Stimulated activated naive CD4-positive, alpha-beta T cell treated with Interleukin-2 at 50 U/mL for 16 hours (primary cell): ENCODE measurements at places on chromosomes 16 and 17.

GRCh38 chr16:19517424-19518089 is 4.3 kb downstream of the GDE1 start:
- DNase-seq: peak; percentile 10

DNA sequence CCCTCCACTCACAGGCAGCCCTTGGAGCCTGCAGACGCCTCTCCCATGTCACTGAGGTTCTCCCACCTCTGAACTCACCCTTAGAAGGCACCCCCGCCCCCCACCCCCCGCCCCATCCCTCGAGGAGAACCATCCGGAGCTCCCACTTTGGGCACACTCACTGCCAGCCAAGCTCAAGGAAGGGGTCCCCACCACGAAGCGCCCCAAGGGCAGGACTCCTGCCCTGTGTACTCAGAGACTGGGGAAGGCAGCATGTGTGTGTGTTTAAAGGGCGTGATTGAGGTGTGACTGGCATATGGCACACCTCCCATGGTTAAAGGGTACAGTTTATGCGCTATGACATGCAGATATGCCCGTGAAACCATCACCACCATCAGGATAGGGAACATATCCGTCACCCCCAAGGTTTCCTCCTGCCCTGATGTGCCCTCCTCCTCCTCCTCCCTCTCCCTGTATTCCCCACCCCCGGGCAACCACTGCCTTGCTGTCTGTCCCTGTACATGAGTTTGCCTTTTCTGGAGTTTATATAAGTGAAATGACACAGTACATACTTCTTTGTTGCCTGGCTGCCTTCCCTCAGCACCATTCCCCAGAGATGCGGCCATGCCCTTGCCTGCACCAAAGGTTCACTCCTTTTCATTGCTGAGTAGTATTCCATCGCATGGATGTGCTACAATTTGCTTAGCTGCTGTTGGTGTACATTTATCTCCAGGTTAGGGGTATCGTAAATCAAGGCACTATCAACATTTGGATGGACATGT is 14.0 kb upstream of the RBFOX3 start:
- DNase-seq: no peak

- DNase-seq: no peak
These were observed 7.6 kb downstream of the HDAC5 start for GRCh38 chr17:44115585-44116415.

- DNase-seq: no peak
These were observed 26.1 kb downstream of the ZFPM1 start for GRCh38 chr16:88478889-88479792.

GRCh38 chr17:44774271-44775135 is 15.7 kb downstream of the ADAM11 start:
- peak; percentile 83 for DNase-seq

GRCh38 chr17:43125133-43125966 is at the start of gene BRCA1:
Gene BRCA1 (minus strand): TSS chr17:43125364. CDS start chr17:43124096, 1,268 bp downstream.
- peak; percentile 91 for DNase-seq

- DNase-seq: peak; percentile 16
These were observed 3.5 kb downstream of the LIMD2 start for GRCh38 chr17:63696381-63696961.

DNA sequence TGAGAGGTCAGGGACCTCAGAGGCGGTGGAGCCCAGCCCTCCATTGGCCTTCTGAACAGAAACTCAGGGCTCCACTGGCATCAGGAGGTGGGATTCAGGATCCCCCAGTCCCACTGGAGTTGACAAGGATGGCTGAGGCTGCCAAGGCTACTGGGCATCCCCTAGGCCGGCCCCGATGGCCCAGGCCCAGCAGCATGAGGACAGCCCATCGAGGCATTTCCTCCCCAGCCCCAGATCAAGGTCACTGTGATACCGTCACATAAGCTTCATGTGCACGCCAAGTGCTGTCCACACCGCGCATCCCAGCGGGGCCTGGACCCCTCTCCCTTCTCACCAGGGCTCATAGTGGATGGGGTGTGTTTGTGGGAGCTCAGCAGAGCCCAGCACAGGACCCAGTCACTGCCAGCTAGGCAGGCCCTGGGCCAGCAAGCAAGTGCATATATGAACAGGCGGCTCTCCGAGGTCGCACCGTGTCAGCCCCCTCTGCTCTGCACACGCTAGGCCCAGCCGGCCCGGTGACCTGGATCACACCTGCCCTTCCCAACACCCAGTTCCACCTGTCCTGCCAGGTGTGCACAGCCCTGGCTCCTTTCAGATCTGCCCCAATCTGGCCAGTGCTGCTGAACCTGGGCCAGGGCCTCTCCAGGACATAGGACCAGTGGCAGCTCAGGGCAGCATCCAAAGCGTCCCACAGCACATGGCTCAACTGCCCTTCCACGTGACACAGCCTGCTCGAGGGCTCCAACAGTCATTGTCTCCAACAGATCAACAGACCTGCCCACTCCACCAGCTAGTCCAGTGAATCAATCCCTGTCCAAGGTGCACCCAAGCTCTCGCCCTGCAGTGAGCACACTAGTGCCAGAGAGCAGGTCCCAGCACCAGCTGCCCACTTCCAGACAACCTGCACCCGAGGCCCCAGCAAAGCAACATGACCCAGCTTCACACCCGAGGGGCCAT is 32.8 kb upstream of the RASD1 start:
- DNase-seq: no peak

DNA sequence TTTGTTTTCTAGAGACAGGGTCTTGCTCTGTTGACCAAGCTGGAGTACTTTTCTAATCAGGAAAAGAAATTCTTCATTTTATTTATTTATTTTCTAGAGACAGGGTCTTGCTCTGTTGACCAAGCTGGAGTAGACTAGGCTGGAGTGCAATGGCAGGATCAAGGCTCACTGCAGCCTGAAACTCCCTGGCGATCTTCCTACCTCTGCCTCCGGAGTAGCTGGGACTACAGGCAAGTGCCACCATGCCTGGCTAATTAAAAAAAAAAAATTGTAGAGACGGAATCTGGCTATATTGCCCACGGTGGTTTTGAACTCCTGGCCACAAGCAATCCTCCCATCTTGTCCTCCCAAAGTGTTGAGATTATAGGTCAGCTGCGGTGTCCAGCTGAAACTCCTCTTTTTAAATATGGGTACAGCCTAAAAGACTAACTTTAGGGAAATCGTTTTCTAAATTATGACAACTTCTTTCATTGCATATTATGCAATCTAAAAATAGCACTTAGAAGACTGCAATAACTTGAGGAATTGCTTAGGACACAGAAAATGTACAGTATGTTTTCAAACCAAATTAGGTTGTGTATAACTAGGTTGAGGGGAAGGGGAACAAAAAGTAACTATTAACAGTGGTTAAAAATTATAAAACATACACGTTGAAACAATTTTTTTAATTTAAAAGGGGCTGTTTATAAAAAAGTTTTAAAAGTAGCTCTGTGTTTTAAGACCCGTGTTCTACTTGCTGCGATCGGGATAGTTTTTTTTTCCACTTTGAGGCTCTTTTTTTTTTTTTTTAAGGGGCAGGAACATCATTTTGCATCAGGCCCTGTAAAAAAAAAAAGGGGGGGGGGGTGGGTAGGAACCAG is 4.7 kb downstream of the PRAC1 start:
- no peak for DNase-seq

- DNase-seq: no peak
These were observed 193.9 kb downstream of the IRF8 start for GRCh38 chr16:86092586-86093480.

DNA sequence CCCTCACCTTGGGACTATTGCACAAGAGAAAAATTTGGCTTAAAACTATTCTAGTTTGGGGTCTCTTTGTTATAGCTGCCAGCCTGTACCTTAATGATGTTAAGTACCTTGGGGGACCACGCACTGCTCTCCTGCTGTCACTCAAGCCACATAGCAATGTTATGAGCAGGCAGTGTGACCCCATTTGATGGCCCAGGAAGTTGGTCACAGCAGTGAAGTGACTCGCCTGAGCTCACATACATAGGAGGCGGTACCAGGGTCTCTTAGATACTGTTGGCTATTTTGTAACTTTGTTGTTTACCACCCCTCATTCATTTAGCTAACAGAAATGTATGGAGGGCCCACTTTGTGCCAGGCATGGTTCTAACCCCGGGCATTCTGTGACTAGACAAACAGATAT is 16.4 kb downstream of the KCNG4 start:
- no peak for DNase-seq

GRCh38 chr16:17261197-17261858 is 209.4 kb downstream of the XYLT1 start:
- DNase-seq: no peak

DNA sequence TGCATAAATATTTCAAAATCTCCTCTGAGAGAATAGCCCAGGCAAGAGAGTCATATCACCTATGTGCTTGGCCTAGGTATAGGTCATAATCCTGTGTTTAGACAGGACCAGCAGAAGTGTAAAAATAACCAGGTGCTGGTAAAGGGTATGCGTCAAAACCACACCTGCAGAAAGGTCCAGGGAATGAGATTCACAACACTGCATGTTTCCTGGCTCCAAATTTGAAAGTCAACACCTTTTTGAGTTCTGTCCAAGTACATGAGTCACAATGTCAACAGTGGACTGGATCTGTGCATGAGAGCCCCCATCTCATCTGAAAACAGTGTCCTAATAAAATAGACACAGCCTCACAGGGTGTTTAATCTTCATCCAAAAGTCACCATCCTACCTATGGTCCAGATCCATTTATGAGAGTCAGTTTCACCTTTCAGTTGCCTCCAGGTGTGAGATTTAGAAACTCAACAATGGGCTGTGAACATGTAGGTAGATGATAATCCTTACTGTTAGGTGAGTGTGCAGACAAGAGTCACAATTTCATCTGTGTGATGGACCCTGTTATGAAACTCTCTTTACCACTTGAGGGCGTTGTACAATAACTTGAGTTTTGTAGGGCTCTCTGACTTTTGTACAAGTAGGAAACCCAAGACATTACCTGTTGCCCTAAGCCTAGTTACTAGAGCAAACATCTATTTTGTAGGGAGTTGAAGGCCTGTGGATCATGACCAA is 2100.7 kb downstream of the TP53TG3F start:
- DNase-seq: no peak

DNA sequence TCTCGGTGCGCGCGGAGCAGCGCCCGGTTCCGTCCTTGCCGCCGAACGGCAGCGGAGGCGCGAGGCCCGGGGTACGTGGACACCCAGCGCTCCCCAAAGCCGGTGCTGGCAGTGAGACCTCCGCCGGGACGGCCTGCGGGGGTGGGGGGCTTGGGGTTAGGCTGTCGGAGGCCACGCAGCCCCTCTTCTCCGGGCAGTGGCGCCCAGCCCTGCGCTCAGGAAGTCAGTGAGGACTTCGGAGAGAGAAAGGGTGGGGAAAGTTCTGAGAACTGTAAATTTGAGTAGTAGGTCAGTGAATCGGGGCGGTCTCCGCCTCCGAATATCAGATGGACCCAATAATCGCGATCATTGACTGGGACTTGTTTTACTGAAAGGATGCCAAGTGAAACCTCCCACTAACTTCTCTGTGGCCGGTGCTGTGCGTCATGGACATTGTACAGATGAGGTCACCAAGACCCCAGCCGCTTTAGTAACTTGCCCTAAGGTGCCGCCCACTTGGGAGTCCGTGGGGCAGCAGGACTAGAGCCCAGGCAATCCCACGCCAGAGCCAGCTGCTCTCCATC is 468 bp downstream of the IL4R start:
- peak; percentile 47 for DNase-seq

DNA sequence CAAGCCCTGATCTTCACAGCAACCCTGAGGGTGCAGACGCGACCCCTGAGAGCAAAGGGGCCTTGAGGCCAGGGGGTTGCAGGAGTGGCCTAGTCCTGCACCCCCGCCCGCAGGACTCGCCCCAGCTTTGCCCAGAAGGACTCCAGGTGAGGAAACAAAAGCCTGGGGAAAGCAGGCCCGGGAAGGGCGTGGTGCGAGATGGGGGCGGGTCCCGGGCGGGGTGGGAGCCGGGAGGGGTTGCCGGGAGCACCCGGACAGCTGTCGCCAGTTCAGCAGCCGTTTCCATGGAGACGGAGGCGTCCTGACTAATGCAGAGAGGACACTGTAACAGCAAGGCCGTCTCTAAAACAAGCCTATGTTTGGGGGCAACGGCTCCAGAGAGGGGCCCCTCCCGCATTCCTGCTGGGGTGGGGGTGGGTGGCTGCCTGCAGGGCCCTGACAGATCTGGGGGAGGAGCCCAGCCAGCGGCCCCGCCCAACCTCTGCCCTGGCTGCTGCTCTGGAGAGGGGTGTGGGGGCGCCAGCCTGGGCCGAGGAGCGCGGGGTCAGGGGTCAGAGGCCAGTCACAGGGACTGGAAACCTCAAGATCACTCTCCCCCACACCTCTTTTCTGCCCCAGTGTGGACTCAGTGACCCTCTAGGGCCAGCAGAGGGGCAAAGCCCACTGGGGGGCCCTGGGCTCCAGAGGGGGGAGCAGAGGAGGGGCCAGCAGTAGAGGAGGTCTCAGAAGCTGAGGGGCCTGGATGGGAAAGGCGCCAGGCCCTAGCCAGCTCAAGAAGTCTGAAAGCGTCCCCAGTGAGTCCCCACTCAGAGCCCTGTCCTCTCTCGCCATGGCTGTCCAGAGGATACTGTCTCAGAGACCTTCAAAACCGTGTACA is 3.1 kb upstream of the TPPP3 start:
- no peak for DNase-seq

DNA sequence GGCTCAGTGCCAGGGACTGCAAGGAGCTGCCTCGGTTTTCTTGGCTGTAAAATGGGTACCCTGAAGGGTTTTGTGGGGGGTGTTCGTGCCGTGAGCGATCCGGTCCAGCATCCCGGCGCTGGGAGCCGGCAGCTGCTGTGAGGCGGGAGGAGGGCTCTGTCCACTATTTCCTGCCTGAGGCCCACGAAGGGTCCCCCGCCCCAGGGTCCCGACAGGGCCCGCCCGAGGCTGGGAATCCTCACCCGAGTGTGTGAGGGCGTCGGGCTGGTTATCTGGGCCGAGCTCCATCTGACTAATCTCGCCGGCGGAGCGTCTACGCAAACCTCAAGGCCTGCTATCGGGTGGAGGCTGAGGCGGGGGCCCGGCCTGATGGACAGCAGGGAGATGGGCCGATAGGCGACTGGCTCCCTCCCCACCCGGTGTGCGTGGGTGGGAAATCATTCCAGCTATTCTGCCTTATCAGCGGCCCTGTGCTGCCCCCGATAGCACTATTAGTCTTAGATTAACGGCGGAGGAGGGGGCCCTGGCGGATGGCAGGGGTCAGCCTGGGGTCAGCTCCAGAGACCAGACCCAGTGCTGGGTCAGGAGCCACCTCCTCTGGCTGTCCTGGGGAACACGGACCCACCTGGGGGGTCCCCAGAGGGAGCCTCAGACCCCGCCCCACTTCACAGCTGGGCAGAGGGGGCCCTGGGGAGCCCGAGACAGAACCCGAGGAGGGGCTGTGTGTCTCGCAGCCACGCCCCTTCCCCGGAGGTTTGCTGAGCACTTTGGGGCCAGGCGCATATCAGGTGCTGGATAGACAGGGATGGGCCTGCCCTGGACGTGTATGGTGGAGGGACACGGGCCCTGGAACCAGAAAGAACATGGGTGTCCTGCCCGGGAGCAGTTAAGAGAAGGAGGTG is 44.7 kb downstream of the ZFPM1 start:
- DNase-seq: no peak

GRCh38 chr16:30724641-30725417 is 23.4 kb upstream of the PHKG2 start:
- no peak for DNase-seq

DNA sequence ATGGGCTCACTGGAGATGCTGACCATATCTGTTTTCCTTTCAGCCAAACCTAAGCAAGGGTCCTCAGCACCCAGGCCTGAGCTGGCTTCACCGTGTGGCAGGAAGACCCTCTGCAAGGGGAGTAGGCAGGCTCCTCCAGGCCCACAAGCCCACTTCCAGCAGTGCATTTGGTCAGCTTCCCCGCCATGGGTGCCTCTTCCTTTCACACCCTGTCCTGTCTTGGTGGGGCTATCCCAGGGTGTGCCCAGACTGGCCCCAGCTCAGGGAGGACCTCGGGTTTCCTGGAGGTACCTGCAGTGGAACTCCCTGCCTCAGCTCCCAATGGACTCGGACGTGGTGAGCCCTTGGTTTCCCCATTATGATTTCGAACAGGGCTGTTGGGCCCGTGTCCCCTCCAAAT is 12.7 kb upstream of the KRTAP17-1 start:
- DNase-seq: no peak
